Anterior cingulate cortex (tissue), 58 donors: ENCODE measurements at places on chromosomes 7 and 10.

- no peak for DNase-seq
Observed at GRCh38 chr7:44325811-44326241, 432 bp upstream of the CAMK2B start.

GRCh38 chr7:43328336-43328735, 215.9 kb downstream of the HECW1 start:
- DNase-seq, result no peak

GRCh38 chr10:125002047-125002422, 60.1 kb downstream of the ZRANB1 start:
- DNase-seq, result no peak

- no peak for DNase-seq
Observed at GRCh38 chr10:117417196-117417595, 42.0 kb upstream of the PDZD8 start.
